ENCODE measurements at places on chromosomes 13 and 19. TPM values are rescaled to one million over a fixed set of nuclear protein-coding genes. Genes with fewer than 3 reads are reported as not detected.

DNA sequence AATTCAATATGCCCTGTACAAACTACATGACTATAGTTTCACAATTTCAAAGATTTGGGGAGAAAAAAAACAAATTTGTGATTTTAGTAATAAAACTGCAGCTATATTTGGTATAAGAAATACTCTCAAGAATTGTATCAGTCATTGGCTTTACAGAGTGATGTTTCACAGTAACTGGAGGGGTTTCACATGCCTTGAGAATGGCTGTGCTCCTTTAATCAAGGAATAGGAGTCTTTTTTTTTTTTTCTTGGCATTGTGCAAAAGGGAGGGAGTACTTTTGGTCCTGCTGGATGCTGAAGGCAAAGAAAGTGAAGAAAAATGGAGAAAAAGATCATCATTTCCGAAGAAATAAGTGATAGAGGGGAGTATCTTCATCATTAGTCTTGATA is 6.8 kb downstream of the ZNF507 start:
- no peak for DNase-seq
- H3K4me1 ChIP-seq: peaks cover 56% of the 10 kb centered on the region
- H3K36me3 ChIP-seq: peaks cover 50% of the 10 kb centered on the region
- H3K27ac ChIP-seq: no peak overlapping the region
- H3K27me3 ChIP-seq: no peaks in the 10 kb centered on the region
- no peak overlapping the region for H3K4me3 ChIP-seq

The CABP5 gene
- not detected for total RNA-seq

The THSD1 gene
- total RNA-seq: 0.93 TPM

DNA sequence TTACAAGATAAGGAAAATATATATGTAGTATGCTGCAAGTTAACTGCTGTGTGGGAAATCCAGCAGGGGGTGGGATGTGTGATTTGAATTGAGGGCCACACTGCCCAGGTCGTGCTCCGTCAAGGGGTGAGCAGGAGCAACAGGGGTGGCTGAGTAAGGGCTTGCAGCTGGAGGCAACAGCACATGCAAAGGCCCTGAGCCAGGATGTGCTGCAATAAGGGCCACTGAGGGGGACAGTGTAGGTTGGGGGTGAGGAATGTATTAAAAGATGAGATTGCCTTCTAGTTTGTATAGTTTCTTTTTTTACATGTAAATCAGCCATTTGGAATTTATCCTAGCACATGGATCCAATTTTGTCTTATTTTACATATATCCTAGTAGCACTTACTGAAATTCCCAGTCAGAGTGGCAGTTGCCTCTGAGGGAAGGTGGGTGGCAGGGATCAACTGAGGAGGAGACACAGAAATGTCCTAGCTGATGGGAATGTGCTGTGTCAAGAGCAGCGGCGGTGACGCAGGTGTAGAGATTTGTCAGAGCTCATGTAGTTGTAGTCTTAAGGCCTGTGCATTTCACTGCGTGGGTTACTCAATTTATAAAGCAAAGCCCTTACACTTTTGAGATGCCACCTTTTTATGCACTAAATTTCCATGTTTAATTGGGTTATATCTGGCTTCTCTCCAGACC is 5.4 kb upstream of the RBM42 start:
- H3K27me3 ChIP-seq: no peaks in the 10 kb centered on the region
- no peak overlapping the region for H3K4me3 ChIP-seq
- peaks cover 5% of the 10 kb centered on the region for H3K4me1 ChIP-seq
- peaks cover 16% of the 10 kb centered on the region for H3K36me3 ChIP-seq
- DNase-seq: no peak
- no peak overlapping the region for H3K27ac ChIP-seq

GRCh38 chr19:42281827-42282762 is 13.0 kb downstream of the CIC start:
- no peak overlapping the region for H3K4me3 ChIP-seq
- no peaks in the 10 kb centered on the region for H3K27me3 ChIP-seq
- peaks cover 32% of the 10 kb centered on the region for H3K4me1 ChIP-seq
- H3K27ac ChIP-seq: peak overlapping the region; percentile 53

- peaks cover under 1% of the 10 kb centered on the region for H3K36me3 ChIP-seq
- H3K27me3 ChIP-seq: no peaks in the 10 kb centered on the region
- no peak for DNase-seq
- no peak overlapping the region for H3K4me3 ChIP-seq
These were observed 43.9 kb upstream of the C1QTNF9 start for GRCh38 chr13:24265453-24265852.

- H3K4me1 ChIP-seq: peaks cover 9% of the 10 kb centered on the region
- H3K27ac ChIP-seq: no peak overlapping the region
- no peak overlapping the region for H3K4me3 ChIP-seq
These were observed 5.2 kb upstream of the STK24 start for GRCh38 chr13:98581971-98582702.

GRCh38 chr19:53813996-53814395 is 10.1 kb downstream of the NLRP12 start:
- no peaks in the 10 kb centered on the region for H3K4me1 ChIP-seq
- no peak overlapping the region for H3K4me3 ChIP-seq
- no peaks in the 10 kb centered on the region for H3K27me3 ChIP-seq
- no peaks in the 10 kb centered on the region for H3K36me3 ChIP-seq
- no peak for DNase-seq

- peaks cover 91% of the 10 kb centered on the region for H3K36me3 ChIP-seq
- H3K4me1 ChIP-seq: peaks cover 20% of the 10 kb centered on the region
- H3K4me3 ChIP-seq: no peak overlapping the region
- no peak for DNase-seq
These were observed 10.6 kb downstream of the TRIP10 start for GRCh38 chr19:6750062-6750461.

The SRRM5 gene
- total RNA-seq: 1.9 TPM

GRCh38 chr19:40739871-40740703 is 10.2 kb downstream of the ACTMAP start:
- no peaks in the 10 kb centered on the region for H3K27me3 ChIP-seq
- H3K4me1 ChIP-seq: peaks cover 8% of the 10 kb centered on the region
- H3K4me3 ChIP-seq: no peak overlapping the region
- H3K36me3 ChIP-seq: peaks cover 81% of the 10 kb centered on the region

GRCh38 chr19:13765395-13766094 is 1.2 kb downstream of the MRI1 start:
- no peak for DNase-seq
- H3K4me1 ChIP-seq: peaks cover 11% of the 10 kb centered on the region
- H3K27me3 ChIP-seq: no peaks in the 10 kb centered on the region
- peak overlapping the region; percentile 69 for H3K4me3 ChIP-seq

The DNAAF3 gene
- 10.3 TPM for total RNA-seq

DNA sequence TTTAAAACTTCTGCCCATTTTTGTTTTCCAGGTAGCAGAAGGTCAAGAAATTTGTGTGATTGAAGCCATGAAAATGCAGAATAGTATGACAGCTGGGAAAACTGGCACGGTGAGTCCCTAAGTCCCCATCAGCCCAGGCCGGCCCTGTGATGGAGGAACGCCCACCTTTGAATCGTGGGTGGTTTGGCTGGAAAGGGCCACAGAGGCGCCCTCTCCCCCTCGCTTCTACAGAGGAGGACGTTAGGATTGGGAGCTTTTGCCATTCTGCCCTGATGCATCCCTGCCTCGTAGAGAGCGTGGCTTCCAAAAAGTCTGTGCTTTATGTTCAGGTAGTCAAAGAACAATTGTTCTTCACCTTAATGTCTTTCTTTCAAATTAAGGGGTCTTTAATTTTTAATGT is 60.9 kb downstream of the GGACT start:
- H3K27ac ChIP-seq: no peak overlapping the region
- no peak for DNase-seq
- H3K4me3 ChIP-seq: no peak overlapping the region
- H3K4me1 ChIP-seq: no peaks in the 10 kb centered on the region
- H3K27me3 ChIP-seq: no peaks in the 10 kb centered on the region

- H3K36me3 ChIP-seq: no peaks in the 10 kb centered on the region
- H3K4me1 ChIP-seq: no peaks in the 10 kb centered on the region
These were observed 6.8 kb upstream of the ZNF229 start for GRCh38 chr19:44455100-44455499.

- peak overlapping the region; percentile 66 for H3K27ac ChIP-seq
- H3K4me3 ChIP-seq: peak overlapping the region; percentile 87
- H3K36me3 ChIP-seq: peaks cover 74% of the 10 kb centered on the region
These were observed 688 bp downstream of the ZNF606 start for GRCh38 chr19:58001895-58002369.

Data from Calu3 (cell line).